ENCODE measurements at places on chromosomes 5 and 9. TPM values are rescaled to one million over a fixed set of nuclear protein-coding genes. Genes with fewer than 3 reads are reported as not detected.

The GPR150 gene
- total RNA-seq: not detected

DNA sequence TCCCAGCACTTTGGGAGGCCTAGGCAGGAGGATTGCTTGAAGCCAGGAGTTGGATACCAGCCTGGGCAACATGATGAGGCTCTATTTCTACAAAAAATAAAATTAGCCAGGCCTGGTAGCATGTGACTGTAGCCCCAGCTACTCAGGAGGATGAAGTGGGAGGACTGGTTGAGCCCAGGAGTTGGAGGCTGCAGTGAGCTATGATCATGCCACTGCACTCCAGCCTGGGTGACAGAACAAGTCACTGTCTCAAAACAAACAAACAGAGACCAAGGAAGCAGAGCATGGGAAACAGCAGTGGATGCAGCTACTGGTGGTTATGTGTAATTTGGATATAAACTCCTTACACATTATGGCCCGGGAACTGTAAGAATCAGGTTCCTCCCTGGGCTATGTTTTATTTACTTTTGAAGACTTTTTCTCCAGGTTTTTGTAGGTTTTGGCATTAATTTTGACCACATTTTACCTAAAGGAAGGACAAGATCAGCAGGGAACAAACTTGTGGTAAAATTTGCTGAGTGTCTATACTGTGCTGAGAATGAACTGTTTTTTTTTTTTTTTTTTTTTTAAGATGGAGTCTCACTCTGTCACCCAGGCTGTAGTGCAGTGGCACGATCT is 8.3 kb downstream of the KIF2A start:
- no peak for DNase-seq

The SPDL1 gene
- 22.6 TPM for total RNA-seq

- no peak for DNase-seq
Observed at GRCh38 chr5:37554405-37554739, 175.3 kb downstream of the WDR70 start.

DNA sequence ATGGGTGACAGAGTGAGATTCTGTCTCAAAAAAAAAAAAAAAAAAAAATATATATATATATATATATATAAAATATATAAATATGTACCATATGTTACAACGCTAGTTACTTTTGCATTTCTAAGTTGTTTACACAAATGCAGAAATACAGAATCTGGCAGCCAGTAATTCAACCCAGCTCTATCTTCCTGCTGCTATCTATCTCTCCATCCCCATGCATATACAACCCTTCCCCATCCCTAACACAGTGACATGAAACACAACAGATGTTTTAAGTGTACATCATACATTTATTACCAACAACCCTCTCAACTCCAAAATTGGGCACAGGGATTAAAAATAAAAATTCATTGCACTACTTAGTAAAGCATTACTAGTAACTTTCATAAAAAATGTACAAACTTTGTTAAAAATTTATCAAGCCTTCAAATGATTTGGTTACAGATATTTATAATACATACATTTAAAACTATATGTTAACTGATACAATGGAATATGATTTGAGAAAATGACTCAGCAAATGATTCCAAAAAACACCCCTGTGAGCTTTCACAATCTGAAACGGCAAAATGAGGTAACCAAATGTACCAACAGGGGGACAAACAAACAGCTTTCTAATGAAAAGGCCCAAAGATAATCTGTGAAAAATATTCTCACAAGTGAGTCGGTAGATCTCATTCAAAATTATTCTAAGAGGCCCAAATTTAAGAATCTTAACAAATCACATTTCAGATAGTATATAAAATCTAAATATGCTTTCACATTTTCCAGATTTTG is 63.8 kb downstream of the RNF38 start:
- DNase-seq: no peak

DNA sequence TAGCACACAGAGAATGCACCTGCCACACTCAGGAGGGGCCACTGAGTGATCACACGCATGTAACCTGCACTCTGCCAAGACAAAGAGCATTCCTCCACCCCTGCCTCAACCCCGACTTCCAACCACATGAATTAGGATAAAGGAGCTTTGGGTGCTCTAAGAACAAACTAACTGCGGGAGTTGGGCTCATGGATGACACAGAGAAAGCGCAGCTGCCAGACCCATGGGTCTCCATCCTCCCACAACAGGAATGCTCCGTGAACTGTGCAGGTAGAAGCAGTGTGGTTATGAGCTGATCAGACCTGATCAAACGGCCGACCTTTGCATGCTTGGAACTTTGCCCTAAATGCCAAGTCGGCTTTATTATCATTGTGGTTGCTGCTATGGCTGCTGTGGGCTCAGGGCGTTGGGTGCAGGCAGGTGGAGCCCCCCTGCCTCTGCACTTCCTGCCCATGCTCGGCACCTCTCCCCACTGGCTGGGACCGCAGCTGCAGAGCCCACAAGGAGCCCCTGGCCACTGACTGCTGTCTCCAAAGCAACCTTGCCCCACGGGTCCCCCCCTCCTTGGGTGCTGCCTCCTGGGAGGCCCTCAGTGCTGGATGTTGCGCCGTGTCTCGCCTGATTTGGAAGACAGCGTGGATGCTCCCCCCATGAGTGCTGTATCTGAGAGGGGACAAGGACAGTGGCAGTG is 2.6 kb upstream of the SLC6A3 start:
- no peak for DNase-seq

- DNase-seq: no peak
Observed at GRCh38 chr5:14574096-14574495, 7.5 kb upstream of the OTULINL start.

The TOR1B gene
- total RNA-seq: 15.3 TPM

The ABCA1 gene
- total RNA-seq: 39.9 TPM

DNA sequence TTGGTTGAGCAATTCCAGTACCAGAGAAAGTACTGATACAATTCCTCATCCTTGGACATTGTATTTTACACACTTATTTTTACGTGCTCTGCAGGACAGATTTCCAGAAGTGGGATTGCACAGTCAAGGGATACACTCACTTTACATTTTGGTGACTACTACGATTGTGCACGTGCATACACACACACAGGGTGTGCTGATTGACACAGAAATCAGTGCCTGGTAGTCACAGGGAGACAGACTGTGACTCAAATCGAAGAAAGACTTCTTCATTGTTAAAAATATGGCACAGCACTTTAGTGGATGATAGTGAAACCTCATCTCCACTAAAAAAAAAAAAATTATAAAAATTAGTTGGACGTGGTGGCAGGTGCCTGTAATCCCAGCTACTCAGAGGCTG is 1.5 kb downstream of the GARIN3 start:
- DNase-seq: no peak

- DNase-seq: no peak
Observed at GRCh38 chr9:86549920-86550319, 195.7 kb upstream of the TUT7 start.

The G3BP1 gene
- total RNA-seq: 223 TPM

GRCh38 chr5:31479706-31480105 is 52.2 kb downstream of the DROSHA start:
- DNase-seq: no peak

The ADGRV1 gene
- total RNA-seq: 24.6 TPM

The RMI1 gene
- total RNA-seq: 9.2 TPM

DNA sequence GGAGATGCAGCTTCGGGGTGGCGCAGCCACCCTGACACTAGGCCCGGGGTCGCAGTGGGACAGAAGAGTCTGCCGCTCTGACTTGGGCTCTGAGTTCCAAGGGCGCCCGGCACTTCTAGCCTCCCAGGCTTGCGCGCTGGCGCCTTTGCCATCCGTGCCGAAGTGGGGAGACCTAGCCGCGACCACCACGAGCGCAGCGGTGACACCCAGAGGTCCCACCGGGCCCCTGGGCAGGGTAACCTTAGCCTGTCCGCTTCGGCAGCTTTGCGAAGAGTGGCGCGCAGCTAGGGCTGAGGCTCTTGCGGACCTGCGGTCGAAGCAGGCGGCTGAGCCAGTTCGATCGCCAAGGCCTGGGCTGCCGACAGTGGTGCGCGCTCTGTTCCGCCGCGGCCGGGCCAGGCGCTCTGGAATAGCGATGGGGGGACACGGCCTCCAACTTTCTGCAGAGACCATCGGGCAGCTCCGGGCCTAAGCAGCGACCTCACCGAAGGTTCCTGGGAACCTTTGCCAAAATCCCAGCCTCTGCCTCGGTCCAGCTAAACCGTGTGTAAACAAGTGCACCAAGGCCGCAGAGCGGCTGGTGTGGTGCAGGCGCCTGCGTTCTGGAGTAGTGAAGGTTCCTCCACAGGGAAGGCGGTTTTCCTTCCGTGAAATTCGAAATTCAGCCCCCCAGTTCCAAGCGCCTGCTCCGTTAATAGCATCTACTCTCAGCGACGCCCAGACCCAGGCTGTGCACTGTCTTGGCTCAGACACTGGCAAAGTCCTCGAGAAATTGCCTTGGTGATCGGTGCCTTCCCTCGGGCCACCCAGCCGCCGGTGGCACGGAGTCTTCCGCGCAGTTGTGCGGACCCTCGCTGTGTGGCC is 7.4 kb downstream of the TLX3 start:
- DNase-seq: peak; percentile 36

DNA sequence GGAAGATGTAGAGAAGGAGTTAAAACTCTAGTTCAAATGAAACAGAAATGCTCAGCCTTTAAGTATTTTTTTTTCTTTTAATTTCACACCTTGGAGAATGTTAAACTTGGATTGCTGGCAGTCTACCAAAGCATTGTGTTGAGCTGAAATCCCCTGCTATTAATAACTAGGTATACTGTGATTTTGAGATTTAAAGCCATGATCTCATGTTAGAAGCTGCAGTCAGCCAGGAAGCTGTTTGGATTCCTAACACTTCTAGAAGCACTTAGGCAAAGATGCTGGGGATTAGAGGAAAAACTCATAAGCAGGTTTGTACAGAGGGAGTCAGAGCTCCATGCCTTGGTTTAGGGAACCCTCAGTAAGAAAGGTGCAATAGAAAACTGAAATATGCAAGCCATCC is 141.4 kb downstream of the KIF4B start:
- DNase-seq: no peak

GRCh38 chr5:9192266-9192665 is 353.6 kb downstream of the SEMA5A start:
- DNase-seq: no peak

- no peak for DNase-seq
Observed at GRCh38 chr9:77910194-77910621, 121.4 kb downstream of the GNAQ start.

GRCh38 chr9:95993337-95993736 is 117.8 kb downstream of the ERCC6L2 start:
- no peak for DNase-seq

DNA sequence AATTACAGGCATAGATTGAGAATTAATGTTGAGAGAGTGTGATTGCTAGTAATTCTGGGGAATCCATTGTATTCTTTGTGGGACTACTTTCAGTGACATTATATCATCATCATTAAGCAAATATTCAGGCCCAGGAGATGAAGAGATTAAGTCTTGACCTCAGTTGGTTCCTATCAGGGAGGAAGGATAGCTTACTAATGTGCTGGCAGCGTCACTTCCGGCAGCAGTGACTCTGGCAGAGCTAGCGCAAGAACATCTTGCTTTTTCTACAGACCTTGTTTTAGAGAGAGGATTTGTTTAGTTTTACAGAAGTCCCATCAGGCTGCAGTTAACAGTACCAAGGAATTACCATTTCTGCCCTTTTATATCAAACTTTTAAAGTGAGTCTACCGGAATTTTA is 20.3 kb downstream of the OSTF1 start:
- DNase-seq: no peak

- DNase-seq: no peak
Observed at GRCh38 chr9:18689921-18690320, 216.0 kb downstream of the ADAMTSL1 start.

GRCh38 chr9:130139251-130139650 is 33.0 kb upstream of the NCS1 start:
- DNase-seq: no peak

GRCh38 chr5:56301069-56301468 is 67.9 kb upstream of the ANKRD55 start:
- no peak for DNase-seq

- no peak for DNase-seq
Observed at GRCh38 chr9:132156262-132156661, 5.6 kb upstream of the NTNG2 start.

DNA sequence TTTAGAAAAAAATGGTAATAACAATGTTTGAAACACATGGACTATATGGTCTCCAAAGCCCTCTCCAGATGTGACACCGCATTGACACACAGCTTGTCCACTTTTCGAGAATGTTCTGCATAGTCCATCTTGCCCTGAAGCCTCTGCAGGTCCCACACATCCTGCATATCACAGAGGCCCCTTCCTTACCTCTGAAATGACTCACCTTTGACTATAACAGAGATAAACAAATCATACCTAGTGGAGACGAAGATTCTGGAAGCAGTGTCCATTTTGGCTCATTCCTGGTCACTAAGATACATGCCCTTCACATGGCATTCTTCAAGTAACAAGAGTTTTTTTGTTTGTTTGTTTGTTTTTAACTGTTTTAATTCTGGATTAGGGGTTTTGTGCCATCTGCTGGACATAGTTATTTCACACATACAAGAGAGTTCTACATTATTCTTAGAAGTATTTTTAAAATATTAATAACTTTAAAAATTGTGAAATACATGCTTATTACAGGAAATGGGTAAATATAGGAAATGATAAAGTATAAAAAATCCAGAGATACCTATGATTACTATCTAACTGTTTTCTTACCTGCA is 5.1 kb downstream of the ARL14EPL start:
- DNase-seq: no peak

GRCh38 chr5:1246711-1247431 is 21.7 kb downstream of the SLC6A18 start:
- DNase-seq: peak; percentile 81

The MELK gene
- total RNA-seq: 14.8 TPM

DNA sequence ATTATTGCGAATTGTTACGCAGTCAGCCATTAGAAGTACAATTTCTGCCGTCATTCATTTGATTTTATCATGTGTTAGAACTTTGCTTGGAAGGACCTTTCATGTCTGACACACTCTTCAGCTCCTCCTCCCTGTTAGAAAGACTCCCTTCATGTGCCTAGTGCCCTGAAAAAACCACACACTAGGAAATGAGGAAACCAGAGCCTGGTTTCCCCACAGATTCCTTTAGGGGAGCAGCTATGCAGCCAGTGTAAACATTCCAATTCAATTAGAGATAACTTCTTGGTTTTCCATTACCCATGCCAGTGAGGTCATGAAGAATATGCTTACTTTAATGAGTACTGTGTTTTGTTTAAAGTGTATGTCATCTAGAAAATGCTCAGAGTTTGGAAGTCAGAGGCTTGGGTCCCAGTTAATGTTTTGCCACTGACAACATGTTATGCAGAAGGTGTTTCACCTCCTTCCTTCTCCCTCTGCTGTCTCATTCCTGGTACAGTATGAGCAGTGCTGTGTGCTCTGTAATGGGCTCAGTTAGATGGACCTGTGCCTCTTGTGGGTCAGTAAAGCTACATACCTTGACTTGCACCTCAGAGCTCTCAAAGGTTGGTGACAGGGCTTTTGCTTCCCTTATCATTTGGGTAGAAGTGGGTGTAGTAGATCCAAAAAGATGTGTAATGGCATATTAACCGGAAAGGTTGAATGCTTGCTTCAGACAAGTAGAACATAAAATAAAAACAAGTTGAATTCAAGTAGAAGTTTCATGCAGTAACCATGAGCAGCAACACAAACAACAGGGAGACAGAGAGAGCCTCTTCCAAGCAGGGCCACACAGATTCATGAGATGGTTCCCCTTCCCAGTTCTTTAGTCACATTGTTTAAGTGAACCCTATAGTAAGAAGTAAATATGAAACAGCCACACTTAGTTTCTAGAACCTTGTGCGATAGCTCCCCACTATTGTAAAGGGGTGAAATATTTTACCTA is 52.6 kb upstream of the TNFAIP8 start:
- no peak for DNase-seq

The PCDHGA2 gene
- total RNA-seq: 0.33 TPM

GRCh38 chr5:172973127-172973916 is 10.2 kb upstream of the ATP6V0E1 start:
- DNase-seq: no peak

Data from mesothelial cell of epicardium (in vitro differentiated cells).